Left lobe of liver (tissue), 2 donors: ENCODE measurements at places on chromosomes 16 and 17. TPM values are rescaled to one million over a fixed set of nuclear protein-coding genes. Genes with fewer than 3 reads are reported as not detected.
A peak's percentile ranks its signal among the peaks of the same experiment; 100 is the strongest.

Gene MILR1
- 0.33 TPM for total RNA-seq

Gene HBA2
- 67.1 TPM for total RNA-seq

GRCh38 chr16:10922328-10923145, 19.7 kb downstream of the DEXI start:
- peak; percentile 93 for DNase-seq

DNA sequence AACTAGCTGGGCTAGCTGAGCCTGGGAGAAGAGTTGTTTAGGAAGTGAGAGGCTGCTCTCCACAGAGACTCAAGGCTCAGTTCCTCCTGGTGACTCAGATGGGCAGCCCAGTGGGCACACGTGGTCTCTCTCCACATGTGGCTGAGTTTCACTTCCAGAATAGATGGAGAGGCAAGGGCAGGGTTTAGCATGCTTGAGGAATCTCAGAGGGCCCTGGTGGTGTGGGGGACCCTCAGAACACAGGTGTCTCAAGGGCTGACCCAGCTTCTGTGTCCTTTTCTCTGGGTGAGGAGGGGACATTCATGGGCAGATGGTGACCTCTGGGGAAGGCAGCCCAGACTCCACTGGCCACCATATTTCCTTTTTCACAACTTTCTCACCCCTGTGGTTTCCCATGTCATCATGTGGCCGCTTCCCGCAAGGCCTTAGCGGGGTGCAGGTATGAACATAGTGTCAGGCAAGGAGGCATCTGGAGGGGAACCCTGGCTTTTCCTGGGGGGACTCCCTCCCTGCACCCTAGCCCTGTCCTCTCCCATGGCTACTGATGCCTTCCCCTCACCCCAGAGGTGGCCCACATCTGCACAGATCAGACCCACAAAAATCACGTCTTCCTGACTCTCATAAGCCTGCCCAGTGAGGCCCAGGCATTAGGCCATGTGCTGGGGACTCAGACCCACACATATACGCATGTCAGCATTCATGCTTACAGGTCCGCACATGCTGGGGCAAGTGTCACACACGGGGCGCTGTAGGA, 3.3 kb downstream of the GRN start:
- DNase-seq = peak; percentile 46
